CD8-positive, alpha-beta memory T cell (primary cell): ENCODE measurements at places on chromosomes 4 and X.

DNA sequence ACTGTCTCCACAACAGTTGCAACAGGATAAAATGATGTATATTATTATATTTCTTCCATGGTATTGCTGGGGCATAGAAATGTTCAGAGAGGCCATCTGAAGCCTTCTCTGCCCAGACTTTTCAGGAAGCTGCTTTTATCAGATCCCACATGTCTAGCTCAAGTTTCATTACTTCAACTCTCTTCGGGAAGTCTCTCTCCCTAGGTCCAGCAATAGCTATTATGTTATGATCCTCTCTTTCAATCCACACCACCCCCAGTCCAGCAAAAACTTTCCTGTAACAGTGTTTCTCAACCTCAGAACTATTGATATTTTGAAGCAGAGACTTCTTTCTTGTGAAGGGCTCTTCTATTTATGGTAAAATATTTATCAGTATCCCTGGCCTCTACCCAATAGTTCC is 44.9 kb downstream of the CXCL1 start:
- DNase-seq: no peak

GRCh38 chr4:7061815-7062214 is 6.0 kb downstream of the GRPEL1 start:
- no peak for DNase-seq

DNA sequence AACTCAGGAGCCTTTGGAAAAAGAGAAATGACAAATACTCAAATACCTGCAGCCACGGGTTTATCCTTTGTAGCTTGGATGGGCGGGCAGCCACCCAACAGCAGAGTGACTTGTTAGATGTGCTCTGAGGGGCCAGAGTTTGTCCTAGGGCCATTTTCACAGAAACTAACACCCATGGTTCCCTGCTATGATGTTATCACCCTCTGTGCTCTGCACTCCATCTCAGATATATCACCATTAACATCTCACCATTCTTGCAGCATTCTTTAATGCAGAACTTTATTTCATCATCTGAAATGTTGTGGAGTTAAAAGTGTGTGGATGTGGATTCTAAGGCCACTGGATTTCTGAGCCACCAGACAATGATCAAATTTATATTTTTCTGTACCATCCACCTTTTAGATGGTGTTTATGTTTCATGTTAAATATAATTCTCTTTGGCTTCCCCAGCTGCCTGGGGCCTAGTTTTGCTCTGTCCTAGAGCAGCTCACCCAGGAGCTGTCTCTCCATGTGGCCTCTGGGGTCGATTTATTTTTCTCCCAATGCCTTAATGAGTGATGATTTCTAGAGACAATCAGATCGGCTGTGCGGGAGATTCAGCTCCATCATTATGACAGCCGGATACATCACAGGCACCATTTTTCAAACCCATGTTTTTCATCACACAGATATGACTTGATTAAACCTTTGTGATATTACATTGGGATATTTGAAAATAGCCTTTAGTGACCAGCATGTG is 380.8 kb downstream of the BCOR start:
- DNase-seq: no peak

GRCh38 chr4:8090744-8091301 is 67.8 kb downstream of the ABLIM2 start:
- DNase-seq: no peak

GRCh38 chrX:11321986-11322385 is 28.8 kb downstream of the AMELX start:
- DNase-seq: no peak

DNA sequence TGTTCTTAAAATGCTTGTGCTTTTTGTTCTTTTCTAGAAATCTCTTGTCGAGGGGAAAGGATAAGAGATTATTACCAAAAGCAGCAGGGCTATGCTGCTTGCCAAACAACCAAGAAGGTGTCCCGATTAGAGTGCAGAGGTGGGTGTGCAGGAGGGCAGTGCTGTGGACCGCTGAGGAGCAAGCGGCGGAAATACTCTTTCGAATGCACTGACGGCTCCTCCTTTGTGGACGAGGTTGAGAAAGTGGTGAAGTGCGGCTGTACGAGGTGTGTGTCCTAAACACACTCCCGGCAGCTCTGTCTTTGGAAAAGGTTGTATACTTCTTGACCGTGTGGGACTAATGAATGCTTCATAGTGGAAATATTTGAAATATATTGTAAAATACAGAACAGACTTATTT is 81.5 kb upstream of the PACRGL start:
- DNase-seq: no peak

DNA sequence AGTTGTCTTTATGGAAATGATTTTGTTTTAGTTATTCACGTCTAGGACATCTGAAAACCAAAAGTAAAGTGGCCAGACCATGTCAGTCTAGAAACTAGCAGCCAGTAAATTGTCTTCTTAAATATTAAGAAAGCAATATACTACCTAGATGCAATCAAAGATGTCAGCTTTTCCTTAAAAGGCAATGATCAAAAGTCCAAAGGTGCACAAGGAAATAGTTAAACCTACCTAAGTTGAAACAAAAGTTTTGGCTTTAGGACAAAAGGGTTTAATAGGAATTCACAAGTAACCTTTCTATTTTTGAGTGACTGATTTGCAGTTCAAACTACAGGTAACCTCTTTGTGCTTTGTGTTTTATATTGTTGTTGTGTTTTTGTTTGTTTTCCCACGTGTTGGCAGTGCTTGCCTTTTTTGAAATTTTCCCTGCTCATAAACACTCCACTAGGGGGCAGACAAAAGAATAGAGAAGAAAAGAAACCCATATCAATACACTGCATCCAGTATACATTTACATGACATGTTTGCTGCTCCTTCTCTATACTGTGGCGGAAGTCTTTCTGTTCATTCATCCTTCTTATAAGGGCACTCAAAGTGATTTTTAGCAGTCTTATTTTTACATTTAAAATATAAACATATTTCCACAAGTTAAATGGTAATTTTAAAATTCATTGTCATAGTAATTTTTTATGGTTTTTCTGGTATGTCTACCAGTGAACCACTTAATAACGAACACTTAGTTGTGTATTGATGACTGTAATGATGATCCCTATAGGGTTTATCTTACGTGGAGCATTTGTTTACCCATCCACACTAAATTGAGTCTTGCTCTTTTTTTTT is 62.7 kb downstream of the GAB1 start:
- DNase-seq: no peak

DNA sequence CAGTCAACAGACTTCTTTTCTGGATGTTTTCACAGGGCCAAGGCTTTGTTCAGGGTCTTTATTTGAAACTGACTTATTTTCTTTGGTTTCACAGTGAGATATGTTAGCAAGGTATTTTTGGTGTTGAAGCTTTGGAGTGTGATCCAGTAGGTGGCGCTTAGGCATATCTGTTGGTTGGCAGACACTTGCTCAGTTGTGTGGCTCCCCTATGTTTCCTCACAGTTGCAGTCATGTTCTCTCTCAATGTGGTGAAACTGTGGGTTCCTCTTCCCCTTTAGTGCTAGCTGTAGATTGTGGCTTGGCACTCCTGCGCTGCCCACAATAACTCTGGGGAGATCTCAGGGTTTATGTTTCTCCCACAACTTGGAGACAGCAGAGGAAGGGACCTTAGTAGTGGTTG is 460.8 kb downstream of the SLITRK2 start:
- DNase-seq: no peak

DNA sequence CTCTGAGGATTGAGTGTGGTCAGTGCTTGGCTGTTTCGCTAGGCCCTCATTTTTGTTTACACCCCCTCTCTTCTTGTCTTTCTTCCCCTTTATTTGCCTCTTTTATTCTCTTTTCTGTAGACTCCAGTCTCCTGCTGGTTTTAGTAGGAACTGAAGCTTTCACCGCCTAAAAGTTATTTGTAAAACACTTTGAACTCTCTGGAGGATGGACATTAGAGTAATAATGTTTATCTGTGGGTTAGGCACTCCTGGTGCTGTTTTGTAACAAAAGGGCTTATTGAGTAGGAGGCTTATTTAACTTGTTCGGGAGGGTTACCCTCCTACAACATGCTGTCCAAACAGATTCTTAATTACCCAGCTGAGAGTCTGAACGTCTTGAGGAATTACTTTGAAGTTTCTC is 1.6 kb upstream of the ARHGAP10 start:
- DNase-seq: no peak
